ENCODE measurements at places on chromosomes 11 and 22. TPM values are rescaled to one million over a fixed set of nuclear protein-coding genes. Genes with fewer than 3 reads are reported as not detected.

RHOD gene
- total RNA-seq, result 0.35 TPM

CARS1 gene
- total RNA-seq, result 110 TPM

TEX12 gene
- total RNA-seq, result not detected

CCDC15 gene
- total RNA-seq, result 1.4 TPM

TREH gene
- not detected for total RNA-seq

LRRC75B gene
- total RNA-seq, result 0.56 TPM

CFAP300 gene
- not detected for total RNA-seq

OR2AG2 gene
- 0.16 TPM for total RNA-seq

SCO2 gene
- total RNA-seq, result 14.4 TPM

SLC17A6 gene
- total RNA-seq, result not detected

MYRF gene
- total RNA-seq, result 0.24 TPM

CEP126 gene
- 0.90 TPM for total RNA-seq

PDGFB gene
- 0.84 TPM for total RNA-seq

CABP7 gene
- total RNA-seq, result 0.11 TPM

MUC2 gene
- total RNA-seq, result 0.24 TPM

MGAT3 gene
- total RNA-seq, result 0.30 TPM

SLC6A5 gene
- not detected for total RNA-seq

ARHGEF17 gene
- total RNA-seq, result 0.13 TPM

SCN2B gene
- not detected for total RNA-seq

SCGB2A2 gene
- not detected for total RNA-seq

C22orf31 gene
- total RNA-seq, result not detected

UCP3 gene
- 2.6 TPM for total RNA-seq

JAM3 gene
- total RNA-seq, result 12.8 TPM

BIK gene
- total RNA-seq, result 7.8 TPM

ENTHD1 gene
- 0.41 TPM for total RNA-seq

PNPLA5 gene
- not detected for total RNA-seq

PIWIL4 gene
- total RNA-seq, result 0.33 TPM

RAG2 gene
- not detected for total RNA-seq

NOX4 gene
- not detected for total RNA-seq

NPTXR gene
- total RNA-seq, result 2.5 TPM

GGTLC3 gene
- total RNA-seq, result not detected

TMEM191B gene
- total RNA-seq, result not detected

WDR74 gene
- total RNA-seq, result 254 TPM

SELENOM gene
- total RNA-seq, result 19.2 TPM

SCUBE2 gene
- total RNA-seq, result 0.20 TPM

DDX6 gene
- total RNA-seq, result 121 TPM

OR4A16 gene
- not detected for total RNA-seq

C1QTNF4 gene
- 0.18 TPM for total RNA-seq

RNF214 gene
- total RNA-seq, result 16.9 TPM

TENM4 gene
- not detected for total RNA-seq

FOLR3 gene
- not detected for total RNA-seq

GNAZ gene
- 0.99 TPM for total RNA-seq

HTATIP2 gene
- 36.6 TPM for total RNA-seq

DSCAML1 gene
- total RNA-seq, result not detected

ATL3 gene
- total RNA-seq, result 52.5 TPM

PDE2A gene
- 0.71 TPM for total RNA-seq

ALX4 gene
- not detected for total RNA-seq

PDE3B gene
- total RNA-seq, result 17.0 TPM

JHY gene
- total RNA-seq, result 1.7 TPM

SLC39A13 gene
- 18.7 TPM for total RNA-seq

APOBEC3B gene
- total RNA-seq, result 1.2 TPM

HIRA gene
- 38.2 TPM for total RNA-seq

KRTAP5-3 gene
- total RNA-seq, result not detected

METTL15 gene
- 10.2 TPM for total RNA-seq

All from activated T-cell treated with anti-CD3 and anti-CD28 coated beads, Interleukin-2, amount 50 U/mL, for 4 hours (primary cell).